Stimulated activated CD4-positive, alpha-beta T cell treated with anti-CD3 and anti-CD28 coated beads, Interleukin-15, amount 100 ng/mL, for 1 hour (primary cell): ENCODE measurements at places on chromosomes 4 and X.

GRCh38 chrX:37776987-37777325 is 2.9 kb upstream of the CYBB start:
- no peak for DNase-seq

DNA sequence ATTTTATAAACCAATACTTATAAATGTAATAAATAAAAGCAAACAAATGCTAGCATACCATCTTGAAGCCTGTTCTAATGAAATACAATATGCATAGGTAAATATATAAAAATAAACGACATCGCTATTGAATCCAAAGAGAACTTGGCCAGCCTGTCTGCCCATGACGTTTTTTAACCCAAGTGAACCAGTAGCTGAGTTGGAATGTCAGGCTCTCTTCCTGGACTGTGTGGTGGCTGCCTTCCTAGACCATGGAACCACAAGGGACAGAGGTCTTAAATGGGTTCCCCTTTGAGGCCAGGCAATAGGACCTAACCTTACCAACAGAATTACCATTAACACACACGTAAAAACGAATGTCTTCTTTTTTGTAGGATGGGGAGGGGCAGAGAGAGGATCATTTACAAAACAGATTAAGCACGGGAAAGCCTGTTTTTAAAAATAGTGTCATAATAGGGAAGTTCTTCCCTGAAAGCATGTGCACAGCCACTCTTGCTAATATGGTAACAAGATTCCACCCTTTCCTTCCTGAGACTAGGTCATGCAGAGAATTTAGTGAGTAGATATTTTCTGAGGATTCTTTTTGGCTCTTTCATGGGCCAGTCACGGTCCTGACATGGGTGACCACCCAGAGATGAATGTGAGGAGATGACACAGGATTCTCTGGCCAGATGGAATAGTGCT is 69.4 kb upstream of the ACSL1 start:
- DNase-seq: no peak

DNA sequence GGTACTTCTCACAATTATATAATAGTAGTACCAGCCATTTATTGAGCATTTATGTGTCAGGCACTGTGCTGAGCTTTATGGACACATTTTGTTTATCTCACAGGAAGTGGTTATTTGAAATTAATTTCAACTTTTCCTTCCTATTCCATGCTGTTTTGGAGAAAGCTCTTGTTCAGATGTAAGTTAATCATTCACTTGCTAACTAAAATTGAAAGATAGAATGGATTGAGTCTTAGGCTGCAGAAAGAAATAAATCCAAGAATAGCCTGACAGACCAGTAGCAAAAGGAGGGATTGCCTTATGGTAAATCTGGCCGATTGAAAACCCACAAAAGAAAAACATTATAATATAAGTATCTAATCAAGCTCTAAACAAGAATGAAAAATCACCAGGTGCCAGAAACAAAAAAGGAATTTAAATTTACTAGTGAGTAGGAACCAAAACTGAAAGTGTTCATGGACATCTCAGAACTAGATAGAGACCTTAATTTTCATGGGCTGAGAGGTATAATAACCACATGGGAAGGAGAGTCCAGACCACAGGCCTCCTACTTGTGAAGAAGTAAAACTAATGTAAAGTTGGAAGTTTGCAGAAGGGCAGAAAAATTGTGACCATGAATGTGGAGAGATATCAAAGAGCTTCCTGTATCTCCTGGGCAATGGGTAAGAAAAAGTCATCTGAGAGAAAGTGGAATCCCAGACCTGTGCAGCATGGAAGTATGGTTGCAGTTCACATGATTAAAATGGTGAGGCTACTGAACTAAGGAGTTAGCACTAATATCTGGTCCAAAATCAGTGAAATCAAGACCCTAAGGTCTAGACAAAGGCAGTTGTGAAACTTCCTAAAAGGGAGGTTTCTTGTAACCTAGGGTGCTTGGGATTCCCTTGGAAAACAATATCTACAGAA is 38.0 kb downstream of the RADX start:
- DNase-seq: no peak

GRCh38 chrX:87236830-87237440 is 280.7 kb upstream of the KLHL4 start:
- no peak for DNase-seq

GRCh38 chr4:163911891-163912290 is 417.4 kb downstream of the TMA16 start:
- no peak for DNase-seq

DNA sequence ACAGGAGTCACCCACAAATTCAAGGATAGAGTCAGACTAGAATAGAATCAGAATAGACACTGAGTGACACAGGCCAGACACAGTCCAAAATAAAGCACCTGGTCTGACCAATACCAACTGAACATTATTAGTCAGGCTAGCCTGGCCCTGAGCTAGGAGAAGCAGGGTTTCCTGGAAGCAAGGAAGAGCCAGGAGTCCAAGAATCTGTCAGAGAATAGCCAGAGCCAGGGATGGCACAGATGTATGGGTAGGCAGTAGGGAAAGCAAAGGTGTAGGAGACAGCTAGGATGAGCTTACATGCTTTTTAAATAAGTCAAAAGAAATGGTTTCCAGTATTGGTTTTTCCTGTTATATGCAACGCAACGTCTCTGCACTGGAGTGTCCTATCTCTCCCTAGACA is 3.7 kb downstream of the BTC start:
- DNase-seq: no peak

- no peak for DNase-seq
Measured at GRCh38 chrX:154819771-154820341, 14.6 kb upstream of the MPP1 start.

GRCh38 chrX:107718156-107718621 is 57.4 kb downstream of the TSC22D3 start:
- peak; percentile 30 for DNase-seq

GRCh38 chr4:85496933-85497332 is 22.0 kb downstream of the ARHGAP24 start:
- DNase-seq: no peak

GRCh38 chr4:169009286-169010124 is 550 bp downstream of the CBR4 start:
- DNase-seq: peak; percentile 18

- no peak for DNase-seq
Measured at GRCh38 chrX:77076896-77077295, 370.3 kb upstream of the FGF16 start.

DNA sequence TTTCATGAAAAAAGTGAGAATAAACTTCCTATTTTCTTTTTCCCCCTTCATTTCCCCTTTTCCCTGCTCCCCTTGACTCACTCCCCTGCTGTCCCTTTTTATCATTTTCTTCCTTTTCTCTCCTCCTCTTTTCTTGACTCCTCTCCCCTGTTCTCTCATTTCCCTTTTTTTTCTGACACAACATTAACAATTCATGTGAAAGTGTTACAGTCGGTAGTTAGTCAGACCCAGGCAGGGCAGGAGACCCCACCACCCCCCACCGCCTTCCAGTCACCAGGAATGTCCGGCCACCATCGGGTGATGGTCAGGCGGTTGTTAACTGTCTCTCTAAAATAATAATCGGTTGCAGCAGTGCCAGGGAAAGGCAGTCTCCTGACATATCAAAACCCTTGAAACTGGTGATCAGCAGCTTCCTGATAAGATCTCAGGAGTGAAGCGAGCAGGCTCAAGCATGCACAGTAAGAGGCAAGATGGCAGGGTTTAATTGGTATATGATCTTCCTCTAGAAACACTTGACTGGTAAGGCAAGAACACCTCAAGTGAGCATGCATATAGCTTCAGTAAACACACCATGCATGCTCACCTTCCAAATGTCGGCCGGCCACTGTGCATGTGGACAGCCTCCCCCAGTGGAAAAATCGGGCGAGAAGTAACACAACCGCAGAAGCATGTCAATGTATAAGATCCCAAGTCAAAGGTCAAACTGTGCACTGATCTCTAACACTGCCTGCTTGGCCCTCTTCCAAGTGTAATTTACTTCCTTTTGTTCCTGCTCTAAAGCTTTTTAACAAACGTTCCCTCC is 191.4 kb downstream of the NDST4 start:
- DNase-seq: no peak

GRCh38 chr4:83490876-83491450 is 6.1 kb upstream of the ABRAXAS1 start:
- DNase-seq: no peak

GRCh38 chr4:5852523-5853202 is 40.2 kb downstream of the CRMP1 start:
- DNase-seq: no peak

- no peak for DNase-seq
Measured at GRCh38 chr4:107283587-107284559, 247.8 kb upstream of the DKK2 start.

DNA sequence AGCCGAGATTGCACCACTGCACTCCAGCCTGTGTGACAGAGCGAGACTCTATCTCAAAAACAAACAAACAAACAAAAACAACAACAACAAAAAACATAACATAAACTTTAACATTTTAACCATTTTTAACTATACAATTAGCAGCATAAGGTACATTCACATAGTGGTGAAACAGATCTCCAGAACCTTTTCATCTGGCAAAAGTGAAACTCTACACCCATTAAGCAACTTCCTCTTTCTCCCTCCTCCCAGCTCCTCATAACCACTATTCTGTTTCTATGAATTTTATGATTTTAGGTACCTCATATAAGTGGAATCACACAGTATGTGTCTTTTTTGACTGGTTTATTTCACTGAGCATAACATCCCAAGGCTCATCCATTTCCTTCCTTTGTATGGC is 103.6 kb downstream of the FAM13A start:
- no peak for DNase-seq

DNA sequence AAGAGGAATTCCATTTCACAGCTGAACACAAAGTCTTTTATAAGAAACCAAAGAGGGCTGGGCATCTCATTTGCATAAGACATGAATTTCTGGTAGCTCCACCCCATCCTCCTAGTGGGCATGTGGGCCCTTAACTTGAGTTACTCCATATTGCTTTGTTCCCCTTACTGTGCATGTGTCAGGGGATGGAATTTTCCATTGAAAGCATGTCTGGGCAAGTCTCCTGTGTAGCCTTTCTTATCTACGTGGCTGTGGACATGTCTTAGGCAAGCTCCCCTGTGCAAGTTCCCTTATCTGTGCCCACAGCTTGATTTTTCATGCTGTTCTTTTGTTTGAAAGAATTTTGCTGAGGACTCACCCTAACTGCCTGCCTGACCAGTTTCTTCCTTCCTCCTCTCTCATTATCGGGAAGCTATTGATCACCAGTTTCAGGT is 123.5 kb upstream of the JADE1 start:
- no peak for DNase-seq
